PC-3 (cell line): ENCODE measurements at places on chromosomes 3 and 15. TPM values are rescaled to one million over a fixed set of nuclear protein-coding genes. Genes with fewer than 3 reads are reported as not detected.

DNA sequence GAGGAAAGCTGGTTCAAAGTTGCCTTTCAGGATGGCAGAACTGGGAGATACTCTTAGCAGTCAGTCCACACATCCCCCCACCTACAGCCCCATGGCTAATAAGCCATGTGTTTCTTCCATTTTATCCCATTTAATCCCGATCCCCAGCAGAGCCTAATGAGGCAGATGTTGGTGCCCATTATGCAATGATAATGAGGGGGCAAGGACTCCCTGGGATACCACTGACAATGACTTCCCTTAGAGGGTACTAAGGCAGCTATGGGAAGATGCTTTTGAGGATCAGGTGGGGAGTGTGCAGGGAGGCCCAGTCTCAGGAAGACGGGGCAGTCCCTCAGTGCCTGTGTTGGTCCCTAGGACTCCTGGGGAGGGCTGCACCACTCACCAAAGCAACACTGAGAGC is 43.8 kb upstream of the TBC1D21 start:
- no peak overlapping the region for H3K27ac ChIP-seq
- no peaks in the 10 kb centered on the region for H3K36me3 ChIP-seq
- peaks cover 68% of the 10 kb centered on the region for H3K27me3 ChIP-seq
- H3K4me1 ChIP-seq = no peaks in the 10 kb centered on the region
- no peak overlapping the region for H3K4me3 ChIP-seq

Gene TRIM59
- 25.3 and 26.4 TPM in 2 replicates for total RNA-seq

GRCh38 chr3:25820366-25820765 is 30.5 kb downstream of the OXSM start:
- H3K27me3 ChIP-seq = no peaks in the 10 kb centered on the region
- H3K27ac ChIP-seq = peak overlapping the region; percentile 43
- DNase-seq = peak; percentile 87
- H3K4me3 ChIP-seq = no peak overlapping the region

Gene ST8SIA2
- total RNA-seq = not detected in 2 replicates

GRCh38 chr3:105355408-105356061 is 11.2 kb upstream of the ALCAM start:
- DNase-seq = peak; percentile 93
- peaks cover 77% of the 10 kb centered on the region for H3K4me1 ChIP-seq
- H3K27me3 ChIP-seq = no peaks in the 10 kb centered on the region
- peak overlapping the region; percentile 77 for H3K27ac ChIP-seq
- no peak overlapping the region for H3K4me3 ChIP-seq

Gene CFAP44
- 7.2 and 9.0 TPM in 2 replicates for total RNA-seq
